Effector CD4-positive, alpha-beta T cell (primary cell): ENCODE measurements at places on chromosomes 16 and 17.

GRCh38 chr17:82848022-82848592 lies 8.3 kb upstream of the ZNF750 start:
- no peak for DNase-seq

GRCh38 chr16:51592535-51593300 lies 441.6 kb upstream of the SALL1 start:
- no peak for DNase-seq

DNA sequence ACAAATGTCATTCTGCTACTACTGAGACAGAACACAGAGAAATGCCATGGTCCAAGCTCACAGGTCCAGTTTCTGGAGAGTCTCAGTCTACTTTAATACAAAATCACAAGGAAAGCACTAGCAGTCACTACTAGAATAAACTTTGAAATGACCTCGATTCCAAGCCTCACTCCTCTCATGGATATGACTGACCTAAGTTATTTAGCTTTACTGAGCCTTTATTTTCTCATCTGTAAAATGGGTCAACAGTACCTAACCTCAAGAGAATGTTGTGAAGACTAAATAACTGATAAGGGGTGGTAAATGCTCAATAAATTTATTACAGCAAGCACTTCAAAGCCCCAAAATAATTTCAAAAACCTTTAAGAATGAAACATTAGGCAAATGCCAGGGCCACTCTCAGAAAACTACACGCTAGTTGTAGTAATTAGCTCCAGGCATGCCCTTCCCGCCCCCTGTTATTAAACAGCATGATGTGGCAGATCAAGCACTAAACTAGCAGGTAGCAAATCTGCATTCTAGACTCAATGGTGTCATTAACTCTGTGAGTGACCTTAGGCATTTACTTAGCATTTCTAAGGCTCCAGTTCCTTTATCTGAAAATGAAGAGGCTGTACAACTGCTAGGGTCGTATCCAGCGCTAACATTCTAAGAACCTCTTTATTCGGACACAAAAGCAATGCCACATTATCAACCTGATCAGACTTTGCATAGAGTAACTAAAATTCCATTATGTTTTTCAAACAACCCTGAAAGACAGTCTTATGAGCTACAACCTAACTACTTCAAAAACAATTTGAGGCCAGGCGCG lies 8.4 kb downstream of the GSPT1 start:
- DNase-seq, result no peak

- DNase-seq, result no peak
These were observed 105.2 kb downstream of the CLEC16A start for GRCh38 chr16:11049396-11050059.

DNA sequence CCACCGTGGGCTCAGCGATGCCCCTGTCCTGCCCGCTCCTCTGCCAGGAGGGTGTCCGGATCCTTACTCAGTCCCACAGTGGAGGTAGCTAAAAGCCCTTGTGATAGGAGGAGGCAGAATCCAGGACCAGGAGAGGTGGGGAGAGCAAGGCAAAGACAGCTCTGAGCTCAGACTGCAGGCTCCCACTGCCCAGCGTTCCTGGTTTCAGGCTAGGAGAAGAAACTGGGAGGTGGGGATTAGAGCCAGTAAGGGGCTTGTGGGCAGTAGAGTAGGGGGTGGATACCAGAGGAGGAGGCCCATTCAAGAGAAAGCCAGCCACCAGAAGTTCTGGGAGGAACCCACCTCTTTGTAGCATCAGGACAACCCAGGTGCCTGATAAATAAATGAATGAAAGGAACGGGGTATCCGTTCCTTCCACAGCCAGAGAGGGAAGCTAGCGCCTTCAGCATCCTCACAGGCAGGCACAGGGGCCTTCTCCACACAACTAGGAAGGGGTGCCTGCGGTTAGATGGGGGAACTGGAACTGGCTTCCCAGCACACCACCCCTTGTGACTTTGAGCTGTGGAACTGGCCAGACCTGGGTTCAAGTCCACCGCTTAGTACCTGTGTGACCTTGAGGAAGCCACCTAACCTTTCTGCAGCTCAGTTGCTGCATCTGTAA lies 2.3 kb downstream of the IL21R start:
- no peak for DNase-seq
